ENCODE measurements at places on chromosomes 4 and X.

- DNase-seq: no peak
These were observed 174.5 kb downstream of the SMIM20 start for GRCh38 chr4:26088433-26088928.

GRCh38 chrX:13939741-13940597, 89.7 kb downstream of the GEMIN8 start:
- no peak for DNase-seq

GRCh38 chrX:51641421-51642021, 22.8 kb upstream of the CENPVL3 start:
- DNase-seq: no peak

- no peak for DNase-seq
These were observed 207.5 kb downstream of the PDGFC start for GRCh38 chr4:156764145-156764544.

DNA sequence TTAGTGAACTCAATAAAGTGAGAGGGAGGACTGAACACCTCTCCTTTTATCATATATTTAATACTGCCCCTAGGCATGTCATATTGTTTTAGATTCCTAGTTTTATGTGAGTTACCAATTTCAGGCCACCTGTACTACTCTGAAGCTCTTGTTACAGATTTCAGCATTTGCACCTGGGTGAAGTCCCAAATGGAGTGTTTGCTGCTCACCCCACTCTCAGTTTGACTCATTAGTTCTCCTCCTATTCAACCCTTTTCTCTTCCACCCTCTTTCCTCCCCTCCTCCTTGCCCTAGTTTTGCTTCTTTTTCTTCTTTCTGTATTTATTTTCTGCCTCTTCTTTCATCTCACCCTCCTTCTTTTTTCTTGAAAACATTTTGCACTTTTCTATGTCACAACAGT, 1852.2 kb upstream of the IGFBP7 start:
- DNase-seq: no peak

- no peak for DNase-seq
These were observed 41.7 kb downstream of the ATP11C start for GRCh38 chrX:139890991-139891700.

DNA sequence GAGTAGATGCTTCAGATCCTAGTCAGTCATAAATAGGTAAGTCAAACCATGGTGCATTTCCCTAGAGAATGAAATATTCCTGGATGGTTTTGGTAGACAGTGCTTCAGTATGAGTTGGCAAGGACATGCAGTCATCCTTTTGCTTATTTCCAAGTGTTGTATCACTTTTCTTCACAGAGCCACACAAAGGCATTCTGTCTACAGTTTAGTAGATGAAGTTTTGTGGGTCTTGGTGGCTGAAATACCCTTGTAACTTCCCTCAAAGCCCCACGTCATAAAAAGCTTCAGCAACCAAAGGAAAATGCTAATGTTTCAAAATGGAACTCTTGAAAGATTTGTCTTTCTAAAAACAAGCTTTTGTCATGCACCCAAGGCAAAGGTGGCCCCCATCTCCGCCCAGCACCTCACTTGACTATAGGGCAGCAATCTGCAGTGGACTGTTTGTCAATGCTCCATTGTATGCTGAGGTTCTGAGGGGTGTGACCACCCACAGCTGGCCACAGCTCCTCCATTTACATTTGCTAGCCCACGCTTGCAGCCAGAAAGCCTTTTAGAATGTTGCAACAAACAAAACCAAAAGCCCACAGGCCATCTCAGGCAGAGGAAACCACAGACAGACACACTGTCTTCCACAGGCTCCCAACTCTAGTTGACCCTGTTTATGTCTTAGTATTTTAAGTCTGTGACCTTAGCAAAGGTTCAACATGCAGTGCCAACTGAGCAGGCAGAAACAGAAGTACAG, 87.1 kb upstream of the FAM9C start:
- no peak for DNase-seq

GRCh38 chrX:153667956-153668396, 5.6 kb downstream of the PNCK start:
- DNase-seq: no peak

DNA sequence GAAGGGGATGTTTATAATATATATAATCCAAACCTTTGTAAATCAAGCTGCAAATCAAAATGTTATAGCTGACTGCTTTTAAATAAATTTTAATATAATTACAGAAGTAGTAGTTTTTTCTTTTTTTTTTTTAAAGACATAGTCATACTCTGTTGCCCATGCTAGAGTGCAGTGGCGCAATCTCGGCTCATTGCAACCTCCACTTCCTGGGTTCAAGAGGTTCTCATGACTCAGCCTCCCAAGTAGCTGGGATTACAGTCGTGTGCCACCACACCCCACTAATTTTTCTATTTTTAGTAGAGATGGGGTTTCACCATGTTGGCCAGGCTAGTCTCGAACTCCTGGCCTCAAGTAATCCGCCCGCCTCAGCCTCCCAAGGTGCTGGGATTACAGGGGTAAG, 178.7 kb downstream of the FBXW7 start:
- no peak for DNase-seq

GRCh38 chr4:156255230-156256007, 301.8 kb upstream of the CTSO start:
- DNase-seq: no peak

- DNase-seq: no peak
These were observed 16.3 kb downstream of the RBMX2 start for GRCh38 chrX:130418066-130418465.

GRCh38 chr4:61203436-61203790, 3.3 kb downstream of the ADGRL3 start:
- no peak for DNase-seq

DNA sequence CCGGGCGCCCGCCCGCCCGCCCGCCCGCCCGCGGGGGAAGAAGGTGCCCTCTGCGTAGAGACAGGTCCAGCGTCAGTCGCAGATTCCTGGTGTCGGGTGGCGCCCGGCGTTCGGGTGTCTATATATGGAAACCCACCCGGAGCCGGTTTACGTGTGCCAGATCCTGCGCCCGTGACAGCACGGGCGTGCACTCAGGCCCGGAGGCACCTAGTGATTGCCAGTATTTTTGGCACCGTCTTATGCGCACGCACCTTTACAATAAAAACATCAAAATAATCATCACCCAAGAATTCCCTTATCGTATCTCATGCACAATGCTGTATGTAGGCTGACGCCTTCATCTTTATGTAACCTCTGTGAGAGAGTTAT, 519 bp downstream of the SLC25A4 start:
- no peak for DNase-seq

All from H1 (cell line).